ENCODE measurements at places on chromosomes 6 and 20.

DNA sequence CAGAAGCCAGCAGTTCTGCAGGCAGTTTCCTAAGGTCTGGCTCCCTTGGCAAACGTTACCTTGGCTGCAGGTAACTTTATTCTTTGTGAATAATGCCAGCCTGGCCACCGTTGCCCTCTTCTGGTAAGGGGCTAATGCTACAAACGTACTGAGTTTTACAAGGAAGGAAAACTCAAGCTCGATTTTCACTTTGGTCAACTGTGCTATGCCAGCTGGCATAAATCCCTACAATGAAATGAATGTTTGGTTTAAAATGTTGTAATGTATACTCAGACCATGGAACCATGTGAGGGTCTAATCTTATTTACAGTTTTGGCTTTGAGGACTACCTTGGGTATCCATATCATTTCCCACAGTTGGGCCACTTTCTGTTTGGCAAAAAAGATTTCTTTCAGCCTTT lies 101.4 kb downstream of the SLX4IP start:
- DNase-seq, result no peak

- DNase-seq, result no peak
Measured at GRCh38 chr20:50695135-50695872, 4.0 kb upstream of the RIPOR3 start.

- no peak for DNase-seq
Measured at GRCh38 chr20:49420292-49420691, 62.2 kb downstream of the KCNB1 start.

DNA sequence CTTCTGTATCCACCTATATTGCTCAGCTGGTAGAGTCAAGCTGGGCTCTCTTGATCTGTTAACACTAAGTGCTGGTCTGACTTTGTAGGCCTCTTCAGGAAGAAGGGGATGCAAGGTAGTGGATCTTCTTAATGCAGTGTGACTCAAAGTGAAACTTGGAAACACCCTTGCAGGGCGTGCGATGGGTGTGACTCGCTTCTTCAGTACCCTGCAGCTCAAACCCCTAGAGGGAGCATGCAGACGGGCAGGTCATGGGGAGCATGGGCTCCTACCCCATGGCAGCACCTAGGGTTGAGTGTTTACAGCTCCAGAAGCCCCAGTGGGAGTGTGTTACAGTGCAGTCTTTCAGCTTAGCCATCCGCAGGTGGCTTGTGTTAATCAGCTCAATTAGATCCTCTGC lies 757 bp upstream of the SAMD3 start:
- DNase-seq, result peak; percentile 60

DNA sequence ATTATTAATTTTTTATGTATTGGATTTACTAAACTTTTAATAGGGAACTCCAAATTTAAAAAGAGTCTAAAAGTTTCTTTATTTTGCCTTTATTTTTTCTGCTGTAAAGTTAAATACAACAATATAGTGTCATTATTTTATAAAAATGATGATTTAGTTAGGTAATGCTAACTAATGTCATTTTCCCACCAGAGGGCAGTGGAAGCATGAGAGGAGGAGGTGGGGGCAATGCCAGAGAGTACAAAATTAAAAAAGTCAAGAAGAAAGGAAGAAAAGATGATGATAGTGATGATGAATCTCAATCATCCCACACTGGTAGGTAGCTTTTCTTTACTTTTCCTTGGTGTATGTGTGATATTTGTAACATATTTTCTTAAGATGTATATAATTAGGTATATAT lies 20.2 kb upstream of the FHL5 start:
- DNase-seq, result no peak

GRCh38 chr6:52109171-52109571 lies 21.8 kb upstream of the PKHD1 start:
- no peak for DNase-seq

DNA sequence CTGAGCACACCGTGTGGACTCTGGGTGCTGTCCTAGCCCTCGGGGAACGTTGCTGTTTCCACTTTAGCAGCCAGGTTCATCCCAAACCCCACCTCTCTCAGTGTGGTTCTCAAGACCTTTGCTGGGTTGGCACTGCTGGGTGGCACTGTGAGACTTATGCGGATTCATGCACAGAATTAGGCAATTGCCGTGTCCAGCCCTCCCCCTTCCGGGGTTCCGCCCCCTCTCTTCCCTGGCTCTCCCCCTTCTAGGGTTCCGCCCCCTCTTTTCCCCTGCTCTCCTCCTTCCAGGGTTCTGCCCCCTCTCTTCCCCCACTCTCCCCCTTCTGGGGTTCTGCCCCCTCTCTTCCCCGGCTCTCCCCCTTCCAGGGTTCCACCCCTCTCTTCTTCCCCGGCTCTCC lies 39.8 kb upstream of the SLCO4A1 start:
- DNase-seq, result no peak

GRCh38 chr20:62499758-62500236 lies 24.0 kb upstream of the GATA5 start:
- no peak for DNase-seq

Measured in central memory CD4-positive, alpha-beta T cell (primary cell).